Osteoblast (primary cell): ENCODE measurements at places on chromosomes 5 and 9.

DNA sequence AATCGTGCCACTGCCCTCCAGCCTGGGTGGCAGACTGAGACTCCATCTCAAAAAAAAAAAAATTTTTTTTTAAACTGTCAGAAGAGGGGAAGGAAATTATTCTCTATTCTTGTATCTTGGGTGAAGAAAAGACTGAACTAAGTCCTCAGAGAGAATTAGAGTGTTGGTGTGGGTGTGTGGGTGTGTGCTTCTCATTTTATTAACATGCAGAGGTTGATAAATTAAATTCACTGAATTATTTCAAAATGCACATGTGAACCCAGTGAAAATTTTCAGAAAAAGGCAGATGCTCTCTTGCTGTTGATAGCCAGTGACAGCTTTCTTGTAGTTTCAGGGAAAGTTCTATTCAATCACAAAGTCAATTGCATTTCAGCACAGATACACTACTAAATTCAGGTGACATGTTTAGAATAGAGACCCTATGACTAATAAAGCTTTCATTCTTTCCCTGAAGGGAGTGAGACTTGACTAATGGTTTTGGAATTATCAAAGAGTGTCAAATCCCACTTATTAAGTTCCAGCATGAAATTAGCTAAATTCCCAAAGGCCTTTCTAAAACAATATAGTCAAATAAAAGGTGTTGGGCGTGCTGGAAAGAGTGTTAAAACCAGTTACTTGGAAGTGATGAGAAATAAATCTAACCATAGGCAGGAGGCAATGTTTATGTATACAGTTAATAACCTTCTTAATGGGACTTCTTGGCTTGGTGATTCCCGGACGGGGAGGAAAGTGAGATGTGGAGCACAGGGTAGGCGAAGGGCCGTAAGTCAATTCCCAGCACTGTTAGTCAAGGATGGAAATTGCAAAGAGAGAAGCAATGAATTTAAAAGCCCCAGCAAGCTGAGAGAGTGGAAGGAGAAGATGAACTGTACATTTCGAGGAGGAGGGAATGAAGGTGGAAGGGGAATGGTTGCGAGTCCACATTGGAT lies 103.2 kb upstream of the SPATA31D4 start:
- DNase-seq: no peak

DNA sequence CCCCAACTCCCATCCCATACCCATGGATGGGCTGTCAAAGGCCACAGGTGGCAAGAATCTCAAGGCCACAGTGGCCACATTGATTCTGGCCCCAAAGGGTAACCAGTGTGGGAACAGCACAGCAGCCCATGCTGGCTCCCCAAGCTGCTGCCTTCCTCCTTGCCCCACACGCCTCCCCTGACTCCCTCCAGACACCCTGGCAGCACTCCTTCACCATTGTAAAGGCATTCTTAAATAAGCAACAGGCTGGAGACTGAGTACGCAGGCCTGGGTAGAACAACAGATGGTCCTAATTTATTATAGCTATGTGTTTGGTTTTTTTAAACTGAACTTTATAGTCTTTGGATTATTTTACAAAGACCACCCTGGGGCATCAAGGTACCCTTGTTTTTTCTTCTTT lies 158.8 kb downstream of the TSSK1B start:
- no peak for DNase-seq

DNA sequence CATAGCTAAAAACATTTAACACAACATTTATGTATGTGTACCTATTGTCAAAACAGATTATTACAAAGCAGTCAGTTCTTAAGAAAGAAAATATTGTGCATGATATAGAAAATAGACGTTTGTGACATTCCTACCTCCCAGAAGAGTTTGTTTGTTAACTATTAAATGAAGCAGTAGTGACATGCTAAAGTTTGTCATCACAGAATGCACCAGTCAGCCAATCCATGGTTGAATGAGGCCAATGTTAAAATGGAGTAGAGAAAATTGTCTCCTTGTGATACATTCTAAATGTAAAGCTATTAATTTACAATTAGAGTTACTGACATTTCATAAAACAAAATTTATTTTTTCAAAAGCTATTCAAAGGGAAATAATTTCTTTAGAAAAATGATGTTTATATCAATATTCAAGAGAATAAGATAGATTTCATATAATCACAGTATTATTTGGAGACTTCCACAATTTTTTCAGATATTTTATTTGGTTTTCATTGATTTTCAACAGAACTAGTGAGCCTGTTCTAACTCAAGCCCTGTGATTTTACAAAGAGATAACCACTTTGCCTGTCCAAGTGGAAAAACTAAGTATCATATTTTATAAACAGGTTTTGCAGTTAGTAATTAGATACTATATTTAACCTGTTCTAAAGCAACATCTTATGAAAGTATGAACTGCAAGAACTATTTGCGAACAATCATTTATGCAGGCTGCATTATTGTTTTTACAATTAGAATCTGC lies 176.8 kb downstream of the ISL1 start:
- no peak for DNase-seq

GRCh38 chr9:130805510-130806326 lies 29.3 kb upstream of the ABL1 start:
- no peak for DNase-seq

- no peak for DNase-seq
These were observed 17.5 kb upstream of the MSMP start for GRCh38 chr9:35771534-35771933.

GRCh38 chr5:124952079-124952478 lies 205.6 kb upstream of the ZNF608 start:
- DNase-seq: no peak

DNA sequence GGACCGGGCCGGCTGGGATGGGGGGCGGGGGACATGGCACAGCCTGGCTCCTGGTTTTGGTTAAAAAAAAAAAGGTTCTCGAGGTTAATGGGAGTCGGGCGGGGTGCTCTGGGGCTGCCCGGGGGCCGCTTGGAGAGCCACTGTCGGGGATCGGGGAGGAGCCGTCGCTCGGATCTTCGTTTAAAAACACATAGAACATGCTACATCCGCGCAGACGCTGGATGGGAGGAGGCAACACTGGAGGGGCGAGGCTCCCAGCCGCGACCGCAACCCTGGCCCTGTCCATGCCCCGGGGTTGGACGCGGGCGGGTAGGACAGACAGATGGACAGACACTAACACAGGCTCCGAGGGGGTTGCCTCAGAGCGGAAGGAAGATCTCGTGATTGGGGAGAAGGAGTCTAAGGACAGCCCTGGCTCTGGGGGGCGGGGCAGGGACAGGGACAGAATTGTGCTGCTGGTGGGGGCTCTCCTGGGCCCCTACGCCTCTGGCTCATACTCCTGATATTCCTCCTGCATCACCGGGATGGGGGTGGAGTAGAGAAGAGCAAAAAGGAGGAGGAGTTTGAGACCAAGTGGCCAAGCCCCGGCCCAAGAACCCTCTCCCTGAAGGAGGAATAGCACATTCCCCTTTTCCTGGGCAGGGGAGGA lies 9.9 kb downstream of the SNCB start:
- DNase-seq: peak; percentile 88

DNA sequence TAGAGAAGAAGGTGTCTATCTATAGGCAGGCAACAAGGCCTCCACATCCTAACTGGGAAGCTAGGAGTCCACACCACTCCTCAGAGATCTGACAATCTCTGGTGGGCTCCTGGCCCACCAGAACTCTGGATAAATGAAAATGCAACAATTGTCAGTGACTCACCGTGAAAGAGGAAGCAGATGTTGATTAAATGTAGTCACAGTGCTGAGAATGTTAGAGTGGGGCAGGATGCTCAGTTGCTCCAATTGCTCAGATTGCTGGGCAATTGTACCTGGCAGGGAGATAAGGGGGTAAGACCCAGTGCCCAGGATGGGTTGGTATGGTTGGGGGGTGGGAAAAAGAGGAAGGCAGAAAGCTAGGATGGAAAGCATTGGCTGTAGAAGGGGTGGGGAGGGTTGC lies 4.3 kb downstream of the CCL19 start:
- no peak for DNase-seq

GRCh38 chr5:173925449-173926071 lies 37.4 kb downstream of the CPEB4 start:
- DNase-seq: no peak

- DNase-seq: no peak
These were observed 128.0 kb downstream of the ADAMTSL1 start for GRCh38 chr9:18601956-18602355.

DNA sequence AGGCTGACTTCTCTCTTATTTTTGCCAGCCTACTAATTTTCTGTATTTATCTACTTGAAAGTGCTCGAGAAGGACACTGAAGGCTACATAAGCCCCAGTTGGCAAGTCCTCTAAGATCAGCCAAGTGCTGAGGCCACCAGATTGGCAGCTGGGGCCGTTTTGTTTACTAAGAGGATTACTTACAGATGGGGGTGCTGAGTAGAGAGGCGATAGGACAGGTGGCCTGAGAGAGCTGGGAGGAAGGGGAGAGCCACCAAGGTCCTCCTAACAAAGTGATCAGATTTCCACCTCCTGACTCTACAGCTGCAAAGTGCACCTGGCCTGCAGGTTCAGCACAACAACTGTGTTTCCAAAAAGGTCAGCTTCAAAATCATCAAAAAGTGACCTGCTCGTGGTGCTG lies 32.9 kb downstream of the FRMD3 start:
- no peak for DNase-seq

DNA sequence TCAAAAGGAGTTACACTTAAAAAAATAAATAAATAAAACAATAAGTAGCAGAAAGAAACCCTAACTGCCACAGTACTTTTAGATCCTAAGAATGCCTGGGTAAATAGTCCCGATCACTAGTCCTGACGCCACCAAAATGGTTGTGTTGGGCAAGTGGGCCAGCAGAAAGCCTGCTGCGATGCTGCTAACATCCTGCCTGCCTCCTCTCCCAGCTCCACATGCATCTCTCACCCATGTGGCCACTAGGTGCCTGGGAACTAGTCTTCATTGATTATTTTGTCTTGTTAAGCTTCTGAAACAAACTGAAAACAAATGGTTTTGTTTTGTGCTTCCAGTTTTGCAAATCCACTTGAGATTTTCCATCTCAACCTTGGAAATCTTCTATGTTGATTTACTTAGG lies 54.4 kb upstream of the TRAF1 start:
- DNase-seq: no peak

- DNase-seq: no peak
These were observed 115.4 kb upstream of the PPP2R2B start for GRCh38 chr5:146993876-146994530.

DNA sequence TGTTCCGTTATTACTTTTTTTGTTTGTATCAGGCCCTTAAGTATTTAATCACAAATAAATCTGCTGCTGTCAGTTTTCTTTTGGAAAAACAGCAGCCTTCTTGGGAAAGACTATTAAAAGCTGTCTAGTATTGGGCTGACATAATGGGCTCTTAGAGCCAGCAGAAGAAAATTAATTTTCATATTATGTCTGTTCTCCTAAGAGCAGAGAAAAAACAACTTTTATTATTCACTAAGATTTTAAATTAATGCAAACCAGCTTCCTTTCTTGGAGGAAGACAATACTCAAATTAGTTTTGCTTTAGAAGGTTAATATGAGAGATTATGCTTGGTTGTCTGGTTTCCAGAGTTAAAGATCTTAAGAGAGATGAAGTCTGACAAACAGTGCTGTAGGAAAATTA lies 30.6 kb upstream of the GARNL3 start:
- DNase-seq: no peak

DNA sequence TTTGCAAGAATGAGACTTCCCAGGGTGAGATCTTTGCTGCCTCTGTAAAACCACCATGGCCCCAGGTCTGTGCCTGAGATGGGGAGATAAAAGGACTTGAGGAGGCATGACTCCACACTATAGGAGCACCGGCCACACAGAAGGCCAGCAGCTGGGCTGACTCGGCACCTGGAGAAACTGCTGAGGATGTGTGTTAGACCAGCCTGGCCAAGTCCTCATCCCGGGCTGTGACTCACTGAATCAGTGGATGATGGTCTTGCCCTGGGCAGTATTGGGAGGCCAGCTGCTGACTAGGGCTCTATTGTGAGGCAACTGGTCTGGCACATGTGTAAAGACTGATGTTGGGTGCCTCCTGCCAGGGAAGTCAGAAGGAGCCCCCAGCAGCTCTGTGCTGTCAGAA lies 286.2 kb downstream of the ACTL7B start:
- DNase-seq: peak; percentile 62

GRCh38 chr5:129384736-129385135 lies 75.4 kb upstream of the ADAMTS19 start:
- DNase-seq: no peak

DNA sequence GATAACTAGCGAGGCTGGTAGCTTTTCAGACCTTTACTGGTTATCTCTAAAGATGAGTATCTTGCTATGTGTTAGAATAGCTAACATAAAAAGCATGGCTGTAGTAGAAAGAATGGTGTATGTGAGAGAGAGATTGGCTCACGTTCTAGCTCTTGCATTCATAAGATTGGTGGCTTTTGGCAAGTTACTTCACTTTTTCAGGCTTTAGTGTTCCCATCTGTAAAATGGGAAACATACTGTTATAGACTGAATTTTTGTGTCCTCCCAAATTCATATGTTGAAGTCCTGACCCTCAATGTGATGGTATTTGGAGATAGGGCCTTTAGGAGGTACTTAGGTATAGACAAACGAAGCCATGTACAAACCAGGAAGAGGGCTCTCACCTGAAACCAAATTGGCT lies 302.4 kb upstream of the KLF4 start:
- DNase-seq: no peak

GRCh38 chr5:21391506-21391905 lies 1403.5 kb upstream of the CDH18 start:
- no peak for DNase-seq

- DNase-seq: no peak
These were observed 503.2 kb downstream of the CDH9 start for GRCh38 chr5:26535215-26535614.

GRCh38 chr9:33719581-33720374 lies 75.6 kb upstream of the PRSS3 start:
- DNase-seq: peak; percentile 26

- no peak for DNase-seq
These were observed 17.0 kb downstream of the OR13J1 start for GRCh38 chr9:35852876-35853865.

DNA sequence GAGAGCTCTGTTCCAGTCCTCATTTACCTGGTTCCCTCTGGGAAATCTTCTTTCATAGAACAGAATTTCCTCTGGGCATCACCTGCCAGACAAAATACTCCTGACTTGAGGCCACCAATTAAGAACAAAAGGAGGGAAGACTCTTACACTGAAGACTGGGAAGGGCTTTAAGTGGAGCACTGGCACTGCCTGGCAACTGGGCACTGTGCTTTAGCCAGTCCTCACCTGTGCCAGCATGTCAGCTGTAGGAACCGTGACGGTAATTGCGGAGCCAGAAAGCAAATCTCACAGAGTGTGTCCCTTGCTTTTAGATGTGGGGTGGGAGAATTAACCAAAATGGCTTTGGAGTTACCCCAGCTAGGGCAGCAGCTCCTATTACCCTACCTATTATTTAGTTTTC lies 40.6 kb downstream of the FAM219A start:
- no peak for DNase-seq

- DNase-seq: no peak
These were observed 118.4 kb upstream of the NR3C1 start for GRCh38 chr5:143521846-143522400.

DNA sequence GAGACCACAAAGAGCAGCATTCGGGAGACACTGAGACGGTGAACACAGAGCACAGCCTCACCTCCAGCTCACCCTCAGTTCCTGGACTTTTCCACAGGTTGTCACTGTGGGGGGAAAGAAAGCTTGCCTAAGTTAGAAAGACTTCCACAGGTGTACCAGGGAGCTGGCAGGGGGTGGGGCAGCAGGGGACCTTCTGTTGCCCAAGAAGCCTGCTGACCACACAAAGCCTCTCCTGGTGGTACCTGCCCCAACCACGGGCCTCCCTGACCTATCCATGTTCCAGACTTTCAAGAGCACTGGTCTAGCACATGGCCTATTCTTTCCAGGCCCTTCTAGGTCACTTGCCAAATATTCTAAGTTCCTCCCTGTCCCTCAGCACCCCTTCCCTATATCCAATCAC lies 550.8 kb downstream of the BNC2 start:
- no peak for DNase-seq
